ENCODE measurements at places on chromosomes 3 and 15. TPM values are rescaled to one million over a fixed set of nuclear protein-coding genes. Genes with fewer than 3 reads are reported as not detected.

DNA sequence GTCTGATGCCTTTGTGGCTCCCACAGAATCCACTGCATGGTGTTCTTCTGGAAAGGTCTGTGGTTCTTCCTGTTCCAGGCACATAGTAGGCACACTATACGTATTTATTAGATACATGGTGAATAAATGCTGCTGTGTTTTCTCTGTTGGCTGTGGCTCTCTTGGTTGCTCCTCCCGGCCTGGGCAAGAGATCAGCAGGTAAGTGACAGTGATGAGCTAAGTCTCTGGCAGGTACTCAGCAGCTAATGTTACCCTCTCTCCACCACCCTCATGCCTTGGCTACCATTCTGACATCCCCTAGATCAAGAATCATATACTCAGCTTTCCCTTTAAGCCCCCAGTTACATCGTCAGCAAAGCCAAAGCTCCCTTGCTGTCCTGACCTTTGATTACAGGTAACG, 8.4 kb downstream of the SV2B start:
- H3K4me3 ChIP-seq: no peak overlapping the region
- H3K27me3 ChIP-seq: peaks cover 53% of the 10 kb centered on the region
- H3K27ac ChIP-seq: no peak overlapping the region

GRCh38 chr15:69058830-69059556, 44.5 kb downstream of the NOX5 start:
- H3K4me1 ChIP-seq: peaks cover 29% of the 10 kb centered on the region
- peak; percentile 66 for DNase-seq
- H3K36me3 ChIP-seq: no peaks in the 10 kb centered on the region
- peaks cover 26% of the 10 kb centered on the region for H3K27me3 ChIP-seq

DNA sequence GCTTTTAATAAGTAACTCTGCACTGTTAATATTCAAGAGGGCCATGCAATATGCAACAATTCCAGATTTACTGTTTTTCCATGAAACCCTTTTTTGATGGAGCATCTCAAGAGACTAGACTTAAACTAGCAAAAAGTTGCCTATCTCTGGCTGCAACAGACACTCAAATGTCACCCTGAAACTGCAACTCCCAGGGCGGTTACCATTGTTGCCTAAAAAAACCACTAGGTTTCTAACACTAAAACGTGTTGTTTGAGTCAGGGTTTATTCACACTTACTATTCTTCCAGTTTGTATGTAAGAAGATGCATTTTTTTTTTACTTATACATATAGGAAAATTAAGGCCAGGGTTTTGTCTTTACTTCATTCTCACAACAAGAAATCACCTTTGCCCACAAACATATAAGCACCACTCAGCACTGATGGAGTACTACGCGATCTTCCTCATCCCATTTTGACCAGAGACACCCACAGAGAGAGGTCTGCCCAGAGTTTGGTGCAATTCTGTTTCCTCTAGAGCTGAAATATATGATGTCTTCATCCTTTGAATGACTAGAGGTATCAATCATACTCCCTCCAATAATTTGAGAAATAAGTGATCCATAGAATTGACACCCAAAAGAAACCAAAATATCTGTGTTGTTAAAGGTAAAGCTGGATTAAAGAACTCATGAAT, 124.0 kb upstream of the SNTN start:
- no peaks in the 10 kb centered on the region for H3K36me3 ChIP-seq
- no peak for DNase-seq
- no peak overlapping the region for H3K4me3 ChIP-seq
- H3K27ac ChIP-seq: no peak overlapping the region
- H3K4me1 ChIP-seq: no peaks in the 10 kb centered on the region

GRCh38 chr3:38098376-38098723, 38.6 kb downstream of the ACAA1 start:
- no peak overlapping the region for H3K27ac ChIP-seq
- H3K36me3 ChIP-seq: no peaks in the 10 kb centered on the region
- H3K4me1 ChIP-seq: no peaks in the 10 kb centered on the region

DNA sequence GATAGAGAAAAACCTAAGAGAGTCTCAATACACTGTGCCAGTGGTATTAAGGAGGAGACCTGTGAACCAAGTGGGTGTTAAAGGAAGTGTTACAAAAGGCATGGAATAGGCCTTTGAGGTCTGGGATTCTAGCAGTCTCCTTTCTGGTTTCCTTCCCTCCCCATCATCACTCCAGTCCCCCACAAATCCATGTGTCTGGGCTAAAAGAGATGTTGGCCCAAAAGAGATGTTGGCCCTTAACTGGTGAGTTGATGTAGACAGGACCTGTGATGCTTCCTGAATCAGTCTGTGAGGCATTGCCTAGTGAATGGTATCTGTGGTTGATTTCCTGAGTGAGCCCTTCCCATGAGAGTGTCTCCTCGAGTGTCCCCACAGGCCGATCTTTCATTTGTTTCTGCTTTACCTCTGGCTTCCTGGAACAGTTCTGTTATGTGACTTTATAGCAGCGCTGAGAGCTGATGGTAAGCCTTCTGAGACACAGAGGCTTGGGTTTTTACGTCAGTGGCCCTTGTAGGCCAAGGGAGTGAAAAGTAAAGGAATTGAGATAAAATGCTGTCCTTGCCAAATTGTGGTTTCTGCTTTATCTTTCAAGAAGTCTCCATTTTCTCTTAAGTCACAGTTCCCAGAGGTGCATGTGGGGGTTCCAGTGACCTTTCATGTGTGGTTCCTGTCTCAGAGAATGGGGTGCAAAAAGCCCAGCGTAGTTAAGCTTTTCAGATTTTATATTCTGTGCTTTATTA, 87.8 kb downstream of the KLHL25 start:
- no peaks in the 10 kb centered on the region for H3K27me3 ChIP-seq
- DNase-seq: peak; percentile 62
- peak overlapping the region; percentile 87 for H3K4me3 ChIP-seq

DNA sequence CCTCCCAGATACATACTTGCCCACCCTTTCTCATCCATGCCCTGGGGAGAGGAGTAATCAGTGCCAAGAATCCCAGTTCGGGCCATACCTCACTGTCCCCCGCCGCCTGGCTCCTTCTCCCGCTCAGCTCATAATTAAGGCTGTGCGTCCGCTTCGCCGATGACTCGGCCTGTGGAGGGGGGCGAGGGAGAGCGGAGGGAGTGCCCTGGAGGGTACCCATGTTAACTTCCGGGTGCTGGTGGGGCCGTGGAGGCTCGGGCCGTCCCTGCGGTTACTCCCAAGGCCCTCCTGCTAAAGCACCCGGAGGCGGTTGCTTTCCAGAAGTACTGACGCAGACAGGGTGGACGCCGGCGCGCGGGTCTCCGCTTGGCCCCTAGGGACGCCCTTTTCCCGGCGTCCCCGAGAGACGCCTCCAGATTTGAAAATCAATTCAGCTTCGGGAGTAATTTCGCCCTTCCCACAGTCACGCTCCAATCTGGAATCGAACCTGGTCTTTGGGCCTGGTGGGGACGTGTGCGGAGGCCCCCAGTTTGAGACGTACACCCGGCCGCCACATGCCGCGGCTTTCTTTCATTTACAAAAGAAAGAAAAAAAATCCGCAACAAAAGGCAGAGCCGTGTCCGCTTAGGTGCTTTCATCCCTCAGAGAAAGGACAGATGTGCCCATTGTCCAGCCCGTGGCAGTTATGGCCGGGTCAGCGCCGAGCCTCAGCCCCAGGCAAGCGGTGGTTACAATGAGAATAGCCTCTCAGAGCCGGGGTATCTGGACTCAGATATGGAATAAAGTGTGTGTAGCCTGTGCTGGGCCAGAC, 1.0 kb upstream of the ONECUT1 start:
- no peak overlapping the region for H3K27ac ChIP-seq
- H3K4me1 ChIP-seq: peaks cover 13% of the 10 kb centered on the region

- no peak for DNase-seq
- H3K27me3 ChIP-seq: peaks cover 43% of the 10 kb centered on the region
- no peak overlapping the region for H3K27ac ChIP-seq
- no peak overlapping the region for H3K4me3 ChIP-seq
These were observed 6.4 kb upstream of the EID1 start for GRCh38 chr15:48871542-48871941.

DNA sequence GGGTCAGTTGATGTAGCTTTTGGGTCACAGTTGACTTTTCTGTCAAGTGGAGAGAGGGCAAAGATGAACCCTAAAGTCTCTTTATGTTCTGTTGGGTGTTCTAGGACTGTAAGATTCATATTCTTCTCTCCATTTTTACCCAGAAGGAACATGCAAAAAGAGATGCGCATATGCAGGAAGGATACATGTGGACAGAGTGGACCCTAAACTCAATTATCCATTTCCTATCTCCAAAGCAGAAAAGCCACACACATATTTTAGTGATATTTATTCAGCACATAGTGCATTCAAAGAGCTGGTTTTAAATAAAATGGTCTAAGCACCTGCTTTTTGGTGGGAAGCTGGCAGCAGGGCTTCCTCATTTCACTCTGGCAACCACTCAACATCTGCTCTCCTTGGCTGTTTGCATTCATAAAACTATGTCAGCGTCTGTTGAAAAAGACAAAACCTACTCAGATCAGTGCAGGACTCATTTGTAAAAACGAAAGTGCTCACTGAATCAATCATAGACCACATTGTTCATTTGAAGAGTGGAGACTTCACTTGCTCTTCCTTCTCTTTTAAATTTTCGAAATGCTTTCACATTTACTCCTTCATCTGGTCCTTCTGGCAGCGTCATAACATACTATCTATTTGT, 96.6 kb downstream of the SEMA6D start:
- H3K4me3 ChIP-seq: no peak overlapping the region
- no peak for DNase-seq
- no peak overlapping the region for H3K27ac ChIP-seq
- no peaks in the 10 kb centered on the region for H3K36me3 ChIP-seq
- H3K27me3 ChIP-seq: peaks cover under 1% of the 10 kb centered on the region

DNA sequence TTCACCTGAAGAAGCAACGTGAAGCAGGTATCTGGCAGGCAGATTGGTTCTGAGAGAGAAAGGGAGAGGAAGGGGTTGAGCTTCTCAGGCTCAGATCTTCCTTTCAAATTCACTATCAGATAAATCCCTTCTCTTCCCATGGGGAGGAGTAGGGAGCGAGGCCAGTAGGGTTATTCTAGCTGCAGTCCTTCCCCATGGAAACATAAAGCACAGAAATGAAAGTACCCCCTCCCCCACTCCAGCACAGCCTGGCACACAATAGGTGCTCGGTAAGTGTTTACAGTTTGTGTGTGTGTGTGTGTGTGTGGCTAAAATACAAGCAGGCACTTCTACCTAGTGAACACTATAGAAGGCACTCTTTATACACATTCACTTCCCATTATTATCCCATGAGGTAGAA, 20.8 kb upstream of the VPS8 start:
- H3K4me1 ChIP-seq: peaks cover 7% of the 10 kb centered on the region
- no peak for DNase-seq
- no peak overlapping the region for H3K27ac ChIP-seq
- no peaks in the 10 kb centered on the region for H3K27me3 ChIP-seq

DNA sequence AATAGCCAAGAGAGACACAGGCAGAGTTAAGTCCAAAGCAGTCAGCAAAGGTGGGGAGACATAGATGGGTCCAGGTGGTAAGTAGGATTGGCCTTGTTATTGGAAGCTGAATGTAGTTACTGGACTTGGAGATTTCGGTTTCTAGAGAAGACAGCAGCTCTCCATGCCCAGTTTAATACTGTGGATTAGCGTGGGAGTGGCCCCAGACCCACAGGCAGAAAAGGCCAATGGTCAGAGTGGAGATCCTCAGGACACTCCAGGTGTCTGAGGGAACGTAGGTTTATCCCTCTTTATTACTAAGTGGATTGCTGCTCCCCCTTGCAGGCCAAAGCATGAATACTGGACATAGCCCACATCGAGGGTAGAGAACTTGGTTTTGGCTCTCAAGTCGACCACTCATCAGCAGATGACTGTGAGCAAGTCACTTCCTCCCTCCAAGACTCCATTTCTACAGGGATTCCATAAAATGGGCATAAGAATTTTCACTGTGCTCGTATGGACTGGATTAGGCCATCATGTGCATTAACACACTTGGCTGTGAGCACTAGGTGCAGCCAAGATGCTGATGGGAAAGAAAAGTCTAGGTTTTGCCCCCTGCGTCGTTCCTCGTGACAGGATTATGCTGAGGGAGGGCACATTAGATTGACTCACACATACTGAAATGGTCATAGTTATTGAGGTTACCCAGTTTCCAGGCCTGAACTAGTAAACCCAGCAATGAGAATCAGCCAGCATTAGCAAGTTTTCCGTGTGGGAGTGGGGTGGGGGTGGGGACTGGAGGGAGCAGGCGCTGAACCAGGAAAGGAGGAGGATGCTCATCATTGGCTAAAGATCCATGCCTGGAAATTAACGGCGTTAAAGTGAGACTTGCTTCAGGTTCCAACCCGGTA, 225.2 kb upstream of the TPRG1 start:
- H3K36me3 ChIP-seq: no peaks in the 10 kb centered on the region
- no peaks in the 10 kb centered on the region for H3K4me1 ChIP-seq
- no peak overlapping the region for H3K27ac ChIP-seq

GRCh38 chr15:63283126-63283525, 5.7 kb downstream of the APH1B start:
- peaks cover 21% of the 10 kb centered on the region for H3K4me1 ChIP-seq
- H3K4me3 ChIP-seq: no peak overlapping the region
- no peaks in the 10 kb centered on the region for H3K27me3 ChIP-seq

DNA sequence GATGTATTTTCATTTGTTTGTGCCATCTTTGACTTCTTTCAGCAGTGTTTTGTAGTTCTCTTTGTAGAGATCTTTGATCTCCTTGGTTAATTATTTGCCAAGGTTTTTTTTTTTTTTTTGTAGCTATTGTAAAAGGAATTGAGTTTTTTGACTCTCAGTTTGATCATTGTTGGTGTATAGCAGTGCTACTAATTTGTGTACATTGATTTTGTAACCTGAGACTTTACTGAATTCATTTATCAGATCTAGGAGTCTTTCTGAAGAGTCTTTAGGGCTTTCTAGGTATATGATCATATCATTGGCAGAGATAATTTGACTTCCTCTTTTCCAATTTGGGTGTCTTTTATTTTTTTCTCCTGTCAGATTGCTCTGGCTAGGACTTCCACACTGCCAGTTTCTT, 42.2 kb upstream of the POMGNT2 start:
- no peaks in the 10 kb centered on the region for H3K36me3 ChIP-seq
- no peak overlapping the region for H3K4me3 ChIP-seq
- no peak overlapping the region for H3K27ac ChIP-seq
- DNase-seq: no peak
- no peaks in the 10 kb centered on the region for H3K27me3 ChIP-seq

- DNase-seq: no peak
- H3K36me3 ChIP-seq: no peaks in the 10 kb centered on the region
- H3K27ac ChIP-seq: no peak overlapping the region
- H3K4me3 ChIP-seq: no peak overlapping the region
These were observed 43.4 kb downstream of the FEZF2 start for GRCh38 chr3:62329971-62330370.

- H3K27me3 ChIP-seq: no peaks in the 10 kb centered on the region
- H3K4me3 ChIP-seq: no peak overlapping the region
- H3K4me1 ChIP-seq: no peaks in the 10 kb centered on the region
- H3K27ac ChIP-seq: no peak overlapping the region
- DNase-seq: no peak
- no peaks in the 10 kb centered on the region for H3K36me3 ChIP-seq
These were observed 251.5 kb downstream of the GABRG3 start for GRCh38 chr15:27222479-27222878.

The MYO5A gene
- total RNA-seq: 23.2 TPM

The SEMA3G gene
- not detected for total RNA-seq

The STARD9 gene
- 13.7 TPM for total RNA-seq

The LRRC31 gene
- total RNA-seq: not detected

The FES gene
- total RNA-seq: 2.8 TPM

The HSPBAP1 gene
- 22.1 TPM for total RNA-seq

The ZNF620 gene
- 3.9 TPM for total RNA-seq

The RASGRP1 gene
- 83.7 TPM for total RNA-seq

The TTC14 gene
- total RNA-seq: 182 TPM

The ITPKA gene
- total RNA-seq: not detected

The NXPE3 gene
- total RNA-seq: 38.3 TPM

The LARP6 gene
- total RNA-seq: not detected

The GASK1A gene
- not detected for total RNA-seq

The CCDC54 gene
- total RNA-seq: not detected
